ENCODE measurements at places on chromosomes 12 and 14.
A peak's percentile ranks its signal among the peaks of the same experiment; 100 is the strongest.

- ATAC-seq = no peak
Measured at GRCh38 chr14:68539241-68539737, 253.6 kb downstream of the ZFP36L1 start.

DNA sequence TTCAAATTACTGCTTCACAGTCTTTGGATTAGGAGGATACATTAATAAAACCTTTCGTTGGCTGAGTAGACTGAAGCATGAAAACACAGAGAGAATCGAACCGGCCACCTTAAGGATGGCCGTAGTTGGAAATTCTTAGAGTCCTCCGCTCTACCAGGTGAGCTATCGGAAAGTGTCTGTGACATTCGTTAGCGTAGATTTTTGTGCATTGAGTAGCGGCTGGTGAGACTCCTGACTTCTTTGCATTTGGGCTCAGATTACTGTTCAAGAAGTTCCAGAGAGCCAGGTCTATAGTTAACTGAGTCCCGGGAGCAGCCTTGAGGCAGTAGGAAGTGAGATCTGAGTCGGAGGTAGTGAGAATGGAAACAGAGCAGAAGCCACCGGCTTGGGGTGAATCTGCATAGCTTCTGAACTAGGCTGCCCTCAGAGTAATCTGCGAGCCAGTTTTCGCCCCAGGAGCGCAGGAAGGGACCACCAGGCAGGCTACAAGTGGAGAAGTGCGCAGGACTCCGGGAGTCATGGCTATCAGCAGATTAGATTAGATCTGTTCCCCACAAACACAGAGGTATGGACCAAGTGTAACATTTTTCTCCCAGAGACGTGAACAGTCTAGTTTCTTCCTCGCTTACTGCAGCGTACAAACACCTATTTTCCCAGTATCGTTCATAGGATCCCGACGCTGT, 11.0 kb downstream of the OR6S1 start:
- ATAC-seq = no peak

DNA sequence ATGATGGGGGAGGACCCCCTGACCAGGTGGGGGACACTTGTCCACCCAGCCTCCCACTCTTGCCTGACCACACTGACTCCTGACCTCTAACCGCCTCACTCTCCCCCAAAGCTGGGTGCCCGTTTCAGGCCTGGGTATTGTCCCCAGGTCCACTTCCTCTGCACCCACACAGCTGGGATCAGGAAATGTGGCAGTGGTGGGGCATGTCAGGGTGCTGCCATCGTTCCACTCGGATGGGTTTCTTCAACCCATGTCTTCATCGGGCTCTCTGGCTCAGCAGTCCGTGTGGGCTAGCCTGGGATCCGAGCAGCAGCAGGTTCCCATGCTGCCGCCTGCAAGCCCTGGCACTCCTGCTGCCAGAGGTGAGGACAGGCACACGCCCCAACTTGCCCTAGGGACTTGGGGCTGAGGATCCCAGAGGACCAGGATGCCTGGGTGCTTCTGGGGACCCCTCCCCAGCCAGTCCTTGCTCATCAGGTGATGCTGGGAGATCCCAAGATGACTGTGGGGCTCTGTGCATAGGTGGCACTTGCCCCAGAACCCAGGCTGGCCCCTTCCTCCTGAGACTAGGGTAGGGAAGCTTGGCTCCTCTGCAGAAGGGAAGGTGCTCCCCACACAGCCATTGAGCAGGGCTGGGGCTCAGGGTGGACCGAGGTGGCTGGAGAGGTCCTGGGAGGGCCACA, 2.9 kb upstream of the CLBA1 start:
- no peak for ATAC-seq

DNA sequence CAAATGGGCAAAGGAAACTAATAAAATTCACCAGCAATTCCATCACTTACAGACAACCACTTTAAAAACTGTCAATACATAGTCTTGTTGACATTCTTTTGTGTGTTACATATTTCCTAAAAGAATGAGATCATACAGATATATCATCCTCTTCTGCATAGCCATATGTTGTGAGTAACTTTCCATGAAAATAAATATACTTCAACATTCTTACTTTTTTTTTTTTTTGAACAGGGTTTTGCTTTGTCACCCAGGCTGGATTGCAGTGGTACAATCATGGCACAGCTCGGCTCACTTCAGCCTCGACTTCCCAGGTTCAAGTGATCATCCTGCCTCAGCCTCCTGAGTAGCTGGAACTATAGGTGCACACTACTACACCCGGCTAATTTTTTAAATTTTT, 20.9 kb downstream of the ZC2HC1C start:
- ATAC-seq = no peak

DNA sequence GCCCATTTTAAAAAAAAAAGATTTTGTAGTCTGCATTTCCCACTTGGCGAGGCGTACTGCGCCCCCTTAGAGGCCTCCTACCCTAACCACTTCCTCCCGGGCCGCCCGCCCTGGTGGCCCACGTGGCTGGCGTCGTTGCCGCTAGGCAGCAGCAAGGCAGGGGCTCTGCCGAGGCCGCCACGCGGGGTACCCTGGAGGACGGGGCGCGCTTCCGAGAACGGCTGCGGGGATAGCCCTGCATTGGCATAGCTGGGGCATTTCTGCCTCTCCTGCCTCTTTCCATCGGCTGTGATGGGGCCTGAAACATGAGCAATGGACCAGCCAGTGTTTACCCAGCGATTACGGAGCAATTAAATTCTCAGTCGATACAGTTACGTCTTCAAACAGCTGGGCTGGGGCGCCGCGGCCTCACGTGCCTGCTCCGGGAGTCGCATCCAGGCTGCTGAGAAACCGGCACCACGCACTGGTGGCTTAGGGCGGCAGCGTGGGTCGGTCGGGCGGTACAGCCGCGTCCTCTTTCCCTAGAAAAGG, 38.0 kb downstream of the IQSEC3 start:
- ATAC-seq = no peak

GRCh38 chr12:24760162-24760561, 188.7 kb downstream of the BCAT1 start:
- ATAC-seq = no peak

GRCh38 chr12:55501601-55502000, 9.4 kb downstream of the OR6C68 start:
- no peak for ATAC-seq

- ATAC-seq = no peak
Measured at GRCh38 chr14:39740454-39740853, 308.2 kb upstream of the FBXO33 start.

GRCh38 chr12:12019881-12020280, 50.9 kb upstream of the BCL2L14 start:
- ATAC-seq = peak; percentile 74

GRCh38 chr14:59358102-59358501, 107.1 kb downstream of the GPR135 start:
- ATAC-seq = peak; percentile 78

- no peak for ATAC-seq
Measured at GRCh38 chr12:51480978-51481377, 56.3 kb downstream of the SLC4A8 start.
